ENCODE measurements at places on chromosomes 2 and 18. TPM values are rescaled to one million over a fixed set of nuclear protein-coding genes. Genes with fewer than 3 reads are reported as not detected.

DNA sequence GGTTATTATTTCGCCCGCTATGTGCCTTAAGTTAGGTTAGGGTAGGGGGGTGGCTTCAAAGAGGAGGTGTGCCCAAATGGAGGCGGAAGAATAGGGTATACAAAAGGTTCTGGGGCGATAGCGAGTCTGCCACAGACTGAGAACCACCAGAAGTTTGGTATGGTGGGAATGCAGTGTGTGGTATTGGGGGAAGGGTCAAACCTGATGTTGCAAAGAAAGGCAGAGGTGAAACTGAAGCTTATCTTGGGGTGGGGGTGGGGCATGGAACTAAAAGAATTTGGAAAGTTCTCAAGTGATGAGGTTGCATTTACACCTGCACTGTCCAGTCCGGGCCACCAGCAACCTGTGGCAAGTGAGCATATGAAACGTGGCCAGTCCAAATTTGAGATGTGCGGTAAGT is 11.8 kb upstream of the CCBE1 start:
- no peak for DNase-seq

DNA sequence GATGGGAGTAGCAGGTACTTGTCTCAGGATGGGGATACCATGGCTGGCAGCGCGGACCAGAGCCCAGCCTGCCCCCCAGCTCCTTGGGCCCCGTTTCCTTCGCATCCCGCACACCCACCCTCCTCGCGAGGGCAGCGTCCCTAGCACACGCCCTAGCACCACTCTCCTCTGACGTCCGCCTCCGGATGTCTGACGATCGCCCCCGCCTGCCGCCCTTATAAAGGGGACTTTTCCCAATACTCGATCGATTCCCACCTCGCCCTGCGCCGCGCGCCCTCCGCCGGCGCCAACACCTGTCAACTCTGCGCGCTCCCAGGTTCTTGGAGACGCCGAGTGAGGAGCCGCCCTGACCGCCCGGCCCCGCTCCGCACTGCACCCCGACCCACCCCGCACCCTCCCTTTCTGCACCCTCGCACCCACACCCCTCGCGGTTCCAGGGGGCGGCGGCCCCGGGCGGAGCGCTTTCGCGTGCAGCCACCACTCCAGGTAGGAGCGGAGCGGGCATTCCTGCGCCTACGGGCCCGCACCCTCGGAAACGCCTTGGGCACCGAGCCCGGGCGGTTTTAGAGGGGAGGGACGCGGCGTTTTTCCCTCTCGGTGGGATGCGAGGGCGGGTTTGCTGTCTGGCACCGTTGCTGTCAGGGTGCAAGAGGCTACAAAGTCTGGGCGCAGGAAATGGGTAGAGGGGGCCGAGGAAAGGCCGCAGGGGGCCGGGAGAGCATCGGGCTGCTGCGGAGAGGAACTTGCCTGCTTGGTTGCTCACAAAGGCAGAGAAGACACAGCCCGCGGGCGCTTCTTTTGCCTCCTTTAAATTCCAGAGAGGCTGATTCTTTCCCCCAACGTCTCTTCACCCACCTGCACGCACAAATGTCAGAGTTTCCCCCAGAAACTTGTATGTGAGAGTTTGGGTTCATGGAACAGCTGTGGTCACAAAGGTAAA is at the start of gene SLC5A7:
SLC5A7 (plus strand) TSS at position 247 of the 940 bp plus-strand sequence. CDS start 1,632 bp downstream, outside the sequence.
- no peak for DNase-seq

DNA sequence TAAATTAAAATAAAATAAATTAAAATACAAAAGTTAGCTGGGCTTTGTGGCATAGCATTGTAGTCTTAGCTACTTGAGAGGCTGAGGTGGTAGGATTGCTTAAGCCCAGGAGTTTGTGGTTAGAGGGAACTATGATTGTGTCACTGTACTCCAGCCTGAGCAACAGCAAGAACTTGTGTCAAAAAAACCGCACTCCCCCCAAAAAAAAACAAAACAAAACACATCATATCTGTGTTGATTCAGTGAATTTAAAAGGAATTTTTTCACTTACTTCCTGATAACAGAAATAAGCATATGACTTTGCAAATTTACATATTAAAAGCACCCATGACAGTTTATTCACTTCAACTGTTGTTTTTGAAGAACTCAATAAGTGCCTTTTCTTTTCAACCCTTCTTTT is 68.1 kb upstream of the PELI1 start:
- DNase-seq = no peak

- DNase-seq = no peak
These were observed 180.9 kb upstream of the GYPC start for GRCh38 chr2:126475031-126475430.

GRCh38 chr18:52723550-52723970 is 383.6 kb downstream of the DCC start:
- no peak for DNase-seq

GRCh38 chr18:77111951-77112746 is 20.4 kb downstream of the MBP start:
- no peak for DNase-seq

- no peak for DNase-seq
These were observed 372.6 kb downstream of the RPRM start for GRCh38 chr2:153105829-153106578.

GRCh38 chr2:47437287-47437686 is 34.3 kb downstream of the MSH2 start:
- no peak for DNase-seq

The LOXL3 gene
- 29.0 TPM for total RNA-seq

GRCh38 chr2:88201811-88202169 is 31.6 kb downstream of the THNSL2 start:
- DNase-seq = no peak

The PSTPIP2 gene
- total RNA-seq = 21.2 TPM

- no peak for DNase-seq
These were observed 48.1 kb downstream of the MYOM1 start for GRCh38 chr18:3171631-3172030.

DNA sequence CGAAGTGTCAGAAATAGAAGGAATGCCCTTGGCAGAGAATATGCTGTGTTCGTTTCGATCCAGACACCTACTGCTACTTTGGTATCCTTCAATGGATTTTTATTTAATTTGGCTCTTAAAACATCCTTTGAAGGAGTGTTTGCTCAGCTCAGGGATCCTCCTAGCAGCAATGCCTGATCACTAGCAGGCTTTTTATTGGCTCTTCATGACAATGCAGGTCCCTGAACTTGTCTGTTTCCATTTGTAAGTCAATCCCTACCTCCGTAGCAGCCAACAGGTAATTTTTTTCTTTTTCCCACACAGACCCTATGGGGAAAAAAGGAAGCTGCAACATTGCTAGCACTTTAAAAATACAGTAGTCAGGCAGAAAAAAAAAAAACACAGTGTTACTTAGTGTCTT is 366.2 kb upstream of the LRRTM1 start:
- no peak for DNase-seq

The NEURL3 gene
- 0.44 TPM for total RNA-seq

The STAMBP gene
- 44.0 TPM for total RNA-seq

The GMCL1 gene
- 13.4 TPM for total RNA-seq

The ITGA4 gene
- 87.9 TPM for total RNA-seq

DNA sequence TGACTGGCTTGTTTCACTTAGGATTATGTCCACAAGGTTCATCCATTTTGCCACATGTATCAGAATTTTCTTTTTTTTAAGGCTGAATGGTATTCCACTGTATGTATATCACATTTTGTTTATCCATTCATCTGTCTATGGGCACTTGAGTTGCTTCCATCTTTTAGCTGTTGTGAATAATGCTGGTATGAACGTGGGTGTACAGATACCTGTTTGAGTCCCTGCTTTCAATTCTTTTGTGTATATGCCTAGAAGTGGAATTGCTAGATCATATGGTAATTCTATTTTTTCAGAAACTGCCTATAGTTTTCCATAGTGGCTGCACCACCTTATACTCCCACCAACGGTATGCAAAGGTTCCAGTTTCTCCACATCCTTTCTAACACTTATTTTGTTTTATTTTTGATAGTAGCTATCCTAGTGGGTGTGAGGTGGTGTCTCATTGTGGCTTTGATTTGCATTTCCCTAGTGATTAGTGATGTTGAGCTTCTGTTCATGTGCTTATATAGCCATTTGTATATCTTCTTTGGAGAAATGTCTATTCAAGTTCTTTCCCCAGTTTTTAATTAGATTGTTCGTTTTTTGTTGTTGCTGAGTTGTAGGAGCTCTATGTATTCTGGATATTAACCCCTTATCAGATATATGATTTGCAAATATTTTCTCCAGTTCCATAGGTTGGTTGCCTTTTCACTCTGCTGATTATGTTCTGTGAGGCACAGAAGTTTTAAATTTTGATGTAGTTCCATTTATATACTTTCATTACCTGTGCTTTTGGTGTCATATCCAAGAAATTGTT is 40.7 kb downstream of the TTC39C start:
- DNase-seq = no peak

The KIAA2012 gene
- not detected for total RNA-seq

- no peak for DNase-seq
These were observed 221.3 kb downstream of the MBD2 start for GRCh38 chr18:54003195-54003594.

- DNase-seq = no peak
These were observed 8.5 kb downstream of the CIB4 start for GRCh38 chr2:26632624-26633185.

DNA sequence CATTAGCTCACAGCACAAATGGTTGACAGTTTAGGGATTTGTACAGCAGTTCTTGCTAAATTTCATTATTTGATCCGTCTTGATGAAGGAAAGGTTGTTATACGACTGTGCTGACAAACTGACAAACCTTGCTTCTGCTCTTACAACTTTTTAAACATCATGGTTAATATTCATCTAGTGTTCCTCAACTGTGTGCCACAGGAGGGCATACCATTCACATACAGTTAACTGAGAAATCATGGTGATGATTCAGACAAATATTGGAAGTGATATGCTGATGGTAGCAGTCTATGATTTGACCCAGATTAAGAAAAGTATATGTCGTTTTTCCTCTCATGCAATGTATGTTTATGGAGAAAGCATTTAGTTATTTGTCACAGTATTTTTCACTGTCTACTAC is 129.8 kb upstream of the FSIP2 start:
- no peak for DNase-seq

The MOGAT1 gene
- not detected for total RNA-seq

Data from GM12878 (cell line).